ENCODE measurements at places on chromosomes 1 and 21. TPM values are rescaled to one million over a fixed set of nuclear protein-coding genes. Genes with fewer than 3 reads are reported as not detected.

- H3K27me3 ChIP-seq, result no peaks in the 10 kb centered on the region
- H3K4me1 ChIP-seq, result peaks cover 24% of the 10 kb centered on the region
- H3K4me3 ChIP-seq, result no peak overlapping the region
- DNase-seq, result no peak
- peaks cover 26% of the 10 kb centered on the region for H3K36me3 ChIP-seq
- H3K27ac ChIP-seq, result no peak overlapping the region
These were observed 37.4 kb downstream of the PRKACB start for GRCh38 chr1:84181350-84182005.

DNA sequence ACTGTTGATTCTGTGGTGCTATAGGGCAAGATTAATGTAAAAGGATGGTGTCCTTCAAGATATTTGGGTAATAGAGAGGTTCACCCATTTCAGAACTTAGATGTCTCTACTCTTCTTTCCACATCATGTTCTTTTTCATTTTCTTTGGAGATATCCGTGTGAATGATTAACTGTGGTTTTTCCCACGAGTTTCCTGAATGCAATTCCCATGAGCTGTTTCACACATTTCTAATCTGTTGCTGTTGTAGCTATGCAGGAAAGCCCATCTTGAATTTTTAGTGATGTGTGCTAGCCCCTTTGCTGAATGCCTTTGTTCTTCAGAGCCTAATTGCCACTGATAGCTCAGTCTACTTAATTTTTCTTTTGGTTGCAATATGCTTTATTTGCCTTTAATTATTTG lies 27.6 kb downstream of the SNX27 start:
- H3K36me3 ChIP-seq, result peaks cover 9% of the 10 kb centered on the region
- H3K4me1 ChIP-seq, result peaks cover 13% of the 10 kb centered on the region
- H3K27ac ChIP-seq, result no peak overlapping the region
- no peak for DNase-seq
- no peaks in the 10 kb centered on the region for H3K27me3 ChIP-seq
- H3K4me3 ChIP-seq, result no peak overlapping the region

- H3K27ac ChIP-seq, result no peak overlapping the region
- H3K4me3 ChIP-seq, result no peak overlapping the region
- H3K36me3 ChIP-seq, result no peaks in the 10 kb centered on the region
- no peaks in the 10 kb centered on the region for H3K27me3 ChIP-seq
- no peaks in the 10 kb centered on the region for H3K4me1 ChIP-seq
These were observed 42.2 kb downstream of the ATP1B1 start for GRCh38 chr1:169148472-169149252.

Gene PIK3R3
- total RNA-seq, result 1.4 TPM

- H3K4me1 ChIP-seq, result peaks cover 27% of the 10 kb centered on the region
- no peak overlapping the region for H3K4me3 ChIP-seq
- H3K27me3 ChIP-seq, result no peaks in the 10 kb centered on the region
- peaks cover 26% of the 10 kb centered on the region for H3K36me3 ChIP-seq
- DNase-seq, result no peak
These were observed 12.6 kb downstream of the B3GALNT2 start for GRCh38 chr1:235491644-235492043.

GRCh38 chr1:244778344-244778743 lies 57.1 kb upstream of the COX20 start:
- no peaks in the 10 kb centered on the region for H3K27me3 ChIP-seq
- no peak overlapping the region for H3K4me3 ChIP-seq
- no peaks in the 10 kb centered on the region for H3K4me1 ChIP-seq
- no peak overlapping the region for H3K27ac ChIP-seq
- no peak for DNase-seq
- no peaks in the 10 kb centered on the region for H3K36me3 ChIP-seq

Measured in activated CD8-positive, alpha-beta T cell treated with anti-CD3 and anti-CD28 coated beads for 36 hours (primary cell).